ENCODE measurements at places on chromosomes 3 and 15.

- peak; percentile 28 for DNase-seq
Observed at GRCh38 chr15:76059320-76060117, at the start of gene TMEM266. Gene TMEM266, plus strand, starts transcription at chr15:76059985. Its CDS starts 74,279 bp downstream, at chr15:76134264.

- DNase-seq, result no peak
Observed at GRCh38 chr3:130677343-130677742, 69.3 kb downstream of the PIK3R4 start.

- no peak for DNase-seq
Observed at GRCh38 chr3:9986230-9986725, 363 bp downstream of the EMC3 start.

- peak; percentile 28 for DNase-seq
Observed at GRCh38 chr3:143081844-143082778, 37.5 kb upstream of the CHST2 start.

Measured in activated CD4-positive, alpha-beta T cell treated with anti-CD3 and anti-CD28 coated beads for 48 hours (primary cell).